ENCODE measurements at places on chromosomes 1 and 21. TPM values are rescaled to one million over a fixed set of nuclear protein-coding genes. Genes with fewer than 3 reads are reported as not detected.

Gene EXTL1
- total RNA-seq: not detected

GRCh38 chr1:228018125-228018398 is 11.3 kb downstream of the WNT3A start:
- no peak for DNase-seq

- DNase-seq: peak; percentile 45
Observed at GRCh38 chr1:223363856-223364684, at the start of gene SUSD4. TSS of gene SUSD4 (minus strand) at chr1:223364176. CDS start at chr1:223363425, 751 bp downstream.

DNA sequence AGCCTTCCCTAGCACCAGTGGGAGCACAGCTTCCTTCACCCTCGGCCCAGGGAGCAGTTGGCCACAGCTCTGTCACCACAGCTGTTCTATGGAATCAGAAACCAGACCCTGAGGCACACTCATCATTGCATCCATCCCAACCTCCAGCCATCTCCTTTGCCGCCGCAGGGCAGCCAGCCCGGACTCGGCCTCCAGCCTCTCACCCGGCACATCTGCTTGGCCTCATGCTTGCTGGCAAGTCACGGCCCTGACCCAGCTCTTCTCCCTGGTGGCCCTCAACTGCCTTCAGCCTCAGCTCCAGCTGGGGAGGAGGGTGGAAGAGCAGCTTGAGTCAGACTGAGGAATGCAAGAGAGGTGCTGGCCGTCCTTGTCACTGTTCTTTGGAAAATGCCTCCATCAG is 59.8 kb downstream of the TOR1AIP2 start:
- no peak for DNase-seq

- no peak for DNase-seq
Observed at GRCh38 chr1:81813691-81814090, 13.0 kb downstream of the ADGRL2 start.

DNA sequence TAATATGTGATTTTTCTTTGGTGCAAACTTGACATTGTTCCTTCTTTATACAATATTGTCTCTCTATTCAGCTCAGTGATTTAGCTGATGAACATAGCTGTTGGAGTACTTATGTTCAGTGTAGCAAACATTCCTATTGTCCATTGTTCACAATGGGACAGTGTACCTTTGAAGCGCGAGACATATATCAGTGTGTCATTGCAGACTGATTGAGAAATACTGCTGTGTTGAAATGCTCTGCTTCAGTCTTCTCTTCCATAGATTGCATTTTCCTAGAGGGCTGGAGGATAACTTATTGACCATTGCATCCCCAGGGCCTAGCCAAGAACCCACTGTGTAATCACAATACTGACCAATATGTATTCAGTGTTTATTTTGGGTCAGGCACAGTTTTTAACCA is 46.5 kb downstream of the HLX start:
- DNase-seq: no peak

Gene NBPF6
- total RNA-seq: 0.23 TPM

- no peak for DNase-seq
Observed at GRCh38 chr1:11072216-11072917, 12.5 kb upstream of the SRM start.

Gene ZMPSTE24
- total RNA-seq: 48.2 TPM

All from activated T-helper 2 cell treated with anti-CD3 and anti-CD28 coated beads, Interferon-gamma antibody, Interleukin-2, Interleukin-4, amounts not matched to agents 10 μg/mL and 5 μg/mL and 100 μg/mL, durations not matched to agents 14 hours and 24 hours and 36 hours (primary cell).